Activated CD4-positive, alpha-beta T cell treated with anti-CD3 and anti-CD28 coated beads, Interleukin-2, amount 50 U/mL, for 4 hours (primary cell): ENCODE measurements at places on chromosomes 2 and 18.

- no peak for DNase-seq
These were observed 124.5 kb downstream of the SETBP1 start for GRCh38 chr18:44805176-44805575.

DNA sequence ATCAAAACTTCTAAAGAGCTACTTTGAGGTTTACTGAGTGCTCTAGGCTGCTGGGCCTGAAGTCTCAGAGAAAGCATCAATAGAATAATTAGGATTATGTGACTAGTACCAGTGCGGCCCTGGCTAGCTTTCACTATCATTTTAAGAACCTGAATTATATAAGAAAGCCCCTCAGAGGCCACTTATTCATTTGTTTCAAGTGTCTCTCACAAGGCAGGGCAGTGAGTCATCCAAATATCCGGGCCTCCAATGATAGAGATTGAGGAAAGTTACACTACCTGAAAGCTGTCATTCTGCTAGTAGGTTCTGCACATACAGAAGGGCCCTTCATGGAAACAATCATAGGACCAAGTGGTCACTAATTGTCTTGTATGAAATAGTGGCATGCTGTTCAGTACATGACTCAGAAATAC, 193.1 kb downstream of the L3MBTL4 start:
- no peak for DNase-seq

GRCh38 chr2:47905386-47906156, 727 bp downstream of the FBXO11 start:
- peak; percentile 58 for DNase-seq

GRCh38 chr2:30987566-30987965, 150.7 kb downstream of the GALNT14 start:
- no peak for DNase-seq

- peak; percentile 1 for DNase-seq
These were observed 65.7 kb downstream of the LRRTM1 start for GRCh38 chr2:80238692-80239469.

- DNase-seq: no peak
These were observed 110.7 kb downstream of the RAB3GAP1 start for GRCh38 chr2:135162786-135163185.

DNA sequence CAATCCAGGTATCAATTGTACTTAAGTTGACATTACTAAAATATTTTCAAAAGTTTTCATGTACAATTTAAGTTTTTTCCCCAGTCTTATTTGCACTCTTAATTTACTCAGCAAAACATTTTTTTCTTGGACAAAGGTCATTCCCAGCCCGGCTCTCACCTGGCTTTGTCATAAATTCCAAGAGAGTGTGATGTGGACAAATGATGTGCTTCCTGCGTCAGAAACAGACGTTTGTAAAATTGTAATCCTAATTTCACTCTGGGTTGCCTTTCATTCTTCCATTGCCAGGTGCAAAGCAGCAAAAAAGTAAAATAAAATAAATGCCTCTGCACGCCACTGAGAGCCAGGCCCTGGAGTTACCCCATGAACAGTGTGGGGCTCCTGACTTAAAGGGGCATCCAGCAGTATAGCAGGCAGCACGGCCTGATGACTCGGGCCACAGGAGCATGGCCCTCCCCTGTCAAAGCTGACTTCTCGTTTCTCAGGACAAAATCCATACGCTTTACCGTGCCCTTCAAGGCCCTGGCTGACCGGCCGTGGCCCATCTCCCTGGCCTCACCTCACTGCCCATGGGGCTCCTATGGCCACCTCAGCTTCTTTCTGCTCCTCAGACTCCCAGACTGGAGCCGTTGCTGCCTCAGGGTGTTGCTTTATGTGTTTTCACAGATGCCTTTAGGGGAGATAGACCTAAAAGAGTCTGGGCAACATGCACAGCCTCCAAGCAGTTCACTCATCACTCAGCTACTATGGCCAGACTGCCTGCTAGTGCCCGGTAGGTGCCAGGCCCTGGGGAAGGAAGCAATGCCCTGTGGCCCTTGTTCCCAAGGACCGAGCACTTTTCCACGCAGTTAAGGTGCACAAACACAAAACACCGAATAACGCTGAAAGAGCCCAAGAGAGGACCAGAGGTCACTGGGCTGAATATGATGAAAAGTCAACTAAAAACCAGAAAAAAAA, 7.6 kb upstream of the TMEM185B start:
- DNase-seq: no peak

GRCh38 chr2:209771474-209772289, at the start of gene UNC80:
Gene UNC80 (plus strand): TSS chr2:209771832. CDS start chr2:209772073, 241 bp downstream.
- no peak for DNase-seq

DNA sequence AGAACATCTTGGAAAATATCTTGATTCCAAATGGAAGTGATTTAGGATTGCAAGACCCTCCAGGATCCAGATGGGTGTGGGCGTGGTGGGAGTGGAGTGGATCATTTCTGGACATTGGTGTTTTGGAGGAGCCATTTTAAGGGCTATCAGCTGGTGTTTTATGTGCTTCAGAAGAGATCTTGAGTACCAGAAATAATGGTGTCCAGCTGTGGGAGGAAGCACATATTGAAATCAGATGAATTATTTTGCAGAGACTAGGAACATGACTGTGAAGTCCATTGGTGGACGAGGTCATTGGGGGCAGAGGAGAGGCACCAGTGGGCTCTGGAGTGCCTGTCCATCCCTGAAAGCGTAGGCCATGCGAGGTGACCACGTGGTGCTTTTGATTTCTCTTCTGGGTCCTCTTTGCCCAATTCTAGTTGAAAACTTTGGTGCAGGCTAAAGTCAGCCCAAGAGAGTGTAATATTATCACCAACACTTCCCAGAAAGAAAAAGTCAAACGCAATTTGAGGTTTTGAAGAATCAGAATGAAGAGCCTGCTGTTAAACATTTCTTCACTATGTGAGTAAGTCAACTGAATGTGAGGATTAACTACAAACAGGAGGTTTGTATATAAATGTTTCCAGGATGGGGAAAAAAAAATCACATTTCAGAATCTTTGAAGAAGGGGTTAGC, 31.6 kb downstream of the RNF144A start:
- no peak for DNase-seq

DNA sequence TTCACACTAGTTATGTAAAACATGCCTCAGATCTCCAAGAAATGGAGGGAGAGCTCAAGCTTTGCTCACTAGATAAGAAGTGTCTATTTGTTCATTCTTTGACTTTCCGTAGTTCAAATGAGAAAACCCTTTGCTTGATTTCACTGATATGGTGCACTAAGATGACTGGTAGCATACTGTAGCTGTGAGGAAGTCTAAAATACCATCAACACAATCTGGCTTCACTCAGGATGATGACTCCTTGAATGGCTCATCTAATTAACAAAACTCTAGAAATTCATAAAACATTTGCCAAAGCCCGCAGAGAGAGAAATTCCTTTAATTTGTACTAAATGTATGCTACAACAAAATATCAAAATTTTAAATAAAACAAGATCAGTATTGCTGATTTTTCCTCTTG, 152.8 kb upstream of the STK17B start:
- no peak for DNase-seq

- no peak for DNase-seq
These were observed 3.1 kb downstream of the MLPH start for GRCh38 chr2:237490009-237490711.

- no peak for DNase-seq
These were observed 32.6 kb upstream of the CABLES1 start for GRCh38 chr18:23102493-23103261.

- no peak for DNase-seq
These were observed 455.8 kb downstream of the SETBP1 start for GRCh38 chr18:45136381-45137086.

- DNase-seq: no peak
These were observed 24.8 kb upstream of the ZFP36L2 start for GRCh38 chr2:43251171-43251731.

DNA sequence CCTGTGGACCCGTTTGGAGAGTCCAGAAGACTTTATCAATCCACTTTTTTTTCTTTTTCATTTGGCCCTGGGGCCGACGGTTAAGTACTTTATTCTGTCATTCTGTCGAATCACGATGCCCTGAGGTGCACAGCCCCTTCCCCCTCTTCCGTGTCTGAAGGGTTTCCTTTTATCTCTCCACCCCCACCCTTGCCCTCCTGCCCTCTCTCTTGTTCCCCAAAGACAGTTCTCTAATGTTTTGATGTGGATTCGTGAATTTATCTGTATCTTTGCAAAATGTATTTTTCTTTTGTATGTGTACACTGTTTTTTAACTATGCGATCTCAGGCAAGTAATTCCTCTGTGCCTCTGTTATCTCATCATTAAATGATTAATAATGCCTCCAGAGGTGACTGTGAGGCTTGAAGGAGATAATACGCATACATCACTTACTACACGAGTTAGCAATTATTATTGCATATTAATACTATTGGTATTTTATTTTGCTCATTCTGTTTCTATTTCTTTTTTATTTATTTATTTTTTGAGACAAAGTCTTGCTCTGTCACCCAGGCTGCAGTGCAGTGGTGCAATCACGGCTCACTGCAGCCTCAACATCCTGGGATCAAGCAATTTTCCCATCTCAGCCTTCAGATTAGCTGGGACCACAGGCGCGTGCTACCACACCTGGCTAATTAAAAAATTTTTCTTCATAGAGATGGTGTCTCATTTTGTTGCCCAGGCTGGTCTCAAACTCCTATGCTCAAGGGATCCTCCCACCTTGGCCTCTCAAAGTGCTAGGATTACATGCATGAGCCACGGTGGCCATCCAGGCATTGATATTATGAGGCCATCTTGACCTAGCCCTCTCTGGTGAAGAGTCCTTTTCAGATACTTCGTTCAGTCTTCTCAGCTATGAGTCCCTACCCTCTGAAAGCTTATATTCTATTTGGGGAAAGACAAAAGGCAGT, 1.4 kb upstream of the CASP8 start:
- no peak for DNase-seq

DNA sequence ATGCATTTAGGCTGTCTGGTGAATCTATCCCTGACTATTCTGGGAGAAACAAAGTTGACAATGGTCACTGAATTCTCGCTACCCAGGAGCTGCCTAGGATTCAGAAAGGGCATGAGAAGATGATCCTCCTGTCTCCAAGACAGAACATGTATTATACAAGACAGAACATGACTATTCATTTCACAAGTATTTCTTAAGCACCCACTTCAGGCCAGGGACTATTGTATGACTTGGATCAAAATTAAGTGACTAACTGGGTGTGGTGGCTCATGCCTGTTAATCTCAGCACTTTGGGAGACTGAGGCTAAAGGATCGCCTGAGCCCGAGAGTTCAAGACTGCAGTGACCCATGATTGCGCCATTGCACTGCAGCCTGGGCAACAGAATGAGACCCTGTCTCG, 235.8 kb upstream of the RAB12 start:
- DNase-seq: no peak

DNA sequence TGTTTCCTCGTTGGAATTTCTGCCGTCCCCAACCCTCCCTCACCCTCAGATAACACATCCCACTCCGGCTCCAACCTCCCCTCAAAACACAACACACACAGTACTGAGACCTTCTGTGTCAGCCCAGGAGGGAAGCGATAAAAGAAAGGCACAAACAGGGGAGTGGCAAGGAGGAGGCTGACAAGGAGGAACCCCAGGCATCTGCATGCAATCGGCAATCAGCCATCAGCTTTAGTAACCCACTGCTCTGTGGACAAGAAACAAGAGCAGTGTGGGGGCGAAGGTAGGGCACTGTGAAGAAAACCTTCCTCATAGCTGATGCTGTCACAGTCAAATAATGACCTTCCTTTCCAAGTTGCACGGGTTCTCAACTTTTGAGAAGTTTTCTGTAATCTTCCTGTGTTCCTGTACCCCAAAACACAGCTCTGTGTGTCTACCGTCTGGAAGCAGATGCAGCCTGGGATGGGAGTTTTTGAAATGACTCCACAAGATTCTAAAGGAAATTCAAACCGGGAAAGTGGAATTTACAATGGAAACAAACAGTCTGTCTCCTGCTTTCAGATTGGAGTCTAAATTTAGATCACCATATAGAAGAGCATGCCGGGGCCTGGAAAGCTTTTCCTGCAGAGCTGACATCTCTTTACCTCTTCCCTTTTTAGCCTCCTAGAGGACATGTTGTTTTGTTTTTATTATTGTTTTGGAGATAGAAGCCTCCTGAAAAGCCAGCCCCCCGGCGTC, 16.4 kb upstream of the LPIN2 start:
- no peak for DNase-seq

- DNase-seq: no peak
These were observed 37.9 kb downstream of the CCDC150 start for GRCh38 chr2:196677404-196677803.

DNA sequence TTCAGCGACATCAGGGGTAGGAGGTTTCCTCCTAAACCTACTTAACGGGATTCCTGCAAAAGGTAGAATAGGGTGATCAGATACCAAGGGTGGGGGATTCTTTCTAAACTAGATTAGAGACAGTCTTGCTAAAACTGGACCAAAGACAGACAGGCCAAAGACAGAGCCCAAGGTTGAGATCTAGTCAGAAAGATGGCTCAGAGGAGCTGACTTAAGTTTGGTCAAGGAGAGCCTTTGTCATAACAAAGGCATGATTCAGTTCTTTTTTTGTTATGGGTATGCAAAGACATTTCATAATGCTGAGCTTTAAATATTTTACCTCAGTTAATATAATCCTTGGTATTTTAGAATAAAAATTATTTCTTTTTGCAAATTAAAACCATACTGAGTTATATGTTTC, 17.8 kb upstream of the GPR75 start:
- no peak for DNase-seq

GRCh38 chr18:76432274-76432755, 62.7 kb downstream of the ZNF516 start:
- no peak for DNase-seq

GRCh38 chr2:228986961-228987360, 284.1 kb downstream of the PID1 start:
- DNase-seq: no peak

- no peak for DNase-seq
These were observed 736.6 kb downstream of the CBLN2 start for GRCh38 chr18:71807586-71807985.

DNA sequence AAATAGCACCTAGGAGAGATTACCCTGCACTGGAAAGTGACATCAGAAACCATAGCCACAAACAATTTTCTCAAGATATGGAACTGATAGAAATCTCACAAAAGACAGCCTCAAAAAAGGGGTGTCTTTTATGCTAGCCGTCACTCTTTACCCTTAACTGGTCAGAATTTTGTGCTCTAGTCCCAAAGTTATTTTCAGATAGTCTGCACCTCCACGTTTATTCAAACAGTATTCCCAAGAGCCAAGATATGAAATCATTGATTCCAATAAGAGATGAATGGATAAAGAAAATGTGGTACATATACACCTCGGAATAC, 23.5 kb upstream of the PMAIP1 start:
- no peak for DNase-seq

DNA sequence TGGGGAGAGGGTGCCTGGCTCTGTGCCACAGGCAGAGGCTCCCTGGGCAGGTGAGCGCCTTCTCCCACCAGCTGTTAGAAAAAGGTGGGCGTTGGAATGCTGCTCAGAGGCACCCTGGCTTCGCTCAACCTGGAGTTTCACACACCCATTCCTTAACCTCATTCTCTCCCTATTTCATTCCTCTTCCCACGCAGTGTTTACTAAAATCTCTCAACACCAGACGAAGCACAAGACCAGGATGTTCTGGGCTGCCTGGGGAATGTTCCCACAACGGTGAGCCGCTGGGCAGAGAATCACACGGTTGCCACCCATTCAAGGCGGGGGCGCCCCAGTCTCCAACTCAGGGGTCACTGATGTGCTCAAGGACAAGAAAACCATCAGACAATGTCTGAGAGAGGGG, 64.5 kb downstream of the TGFA start:
- DNase-seq: no peak

GRCh38 chr2:108637304-108637669, 82.0 kb upstream of the RANBP2 start:
- DNase-seq: no peak

- no peak for DNase-seq
These were observed 100.1 kb downstream of the TSN start for GRCh38 chr2:121855510-121855909.

- DNase-seq: no peak
These were observed 100.7 kb downstream of the C2orf74 start for GRCh38 chr2:61262699-61263098.
